ENCODE measurements at places on chromosomes 12 and 14.

- no peak for DNase-seq
Measured at GRCh38 chr12:53208435-53208834, 1.4 kb upstream of the ITGB7 start.

DNA sequence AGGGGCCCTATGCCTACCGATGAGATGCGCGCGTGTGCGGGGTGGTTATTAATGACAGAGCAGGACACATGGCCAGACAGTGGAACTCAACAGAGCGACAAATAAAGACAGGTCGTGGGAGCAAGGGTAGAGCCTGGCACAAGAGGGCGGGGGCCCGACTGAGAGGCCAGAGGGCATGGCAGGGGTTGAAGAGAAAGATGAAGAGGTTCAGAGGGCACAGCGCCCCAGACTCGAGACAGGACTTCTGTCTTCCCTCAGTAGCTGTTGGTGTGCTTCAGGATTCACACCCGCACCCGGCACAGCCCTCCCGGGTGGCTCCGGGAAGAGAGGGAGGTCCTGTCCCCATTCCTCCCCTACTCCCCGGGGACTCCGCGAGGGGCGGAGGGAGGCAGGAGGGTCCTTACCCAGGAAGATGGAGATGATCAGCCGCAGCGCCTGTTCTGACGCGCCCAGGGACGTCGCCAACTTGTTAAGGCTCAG lies 366 bp downstream of the LPCAT3 start:
- no peak for DNase-seq

DNA sequence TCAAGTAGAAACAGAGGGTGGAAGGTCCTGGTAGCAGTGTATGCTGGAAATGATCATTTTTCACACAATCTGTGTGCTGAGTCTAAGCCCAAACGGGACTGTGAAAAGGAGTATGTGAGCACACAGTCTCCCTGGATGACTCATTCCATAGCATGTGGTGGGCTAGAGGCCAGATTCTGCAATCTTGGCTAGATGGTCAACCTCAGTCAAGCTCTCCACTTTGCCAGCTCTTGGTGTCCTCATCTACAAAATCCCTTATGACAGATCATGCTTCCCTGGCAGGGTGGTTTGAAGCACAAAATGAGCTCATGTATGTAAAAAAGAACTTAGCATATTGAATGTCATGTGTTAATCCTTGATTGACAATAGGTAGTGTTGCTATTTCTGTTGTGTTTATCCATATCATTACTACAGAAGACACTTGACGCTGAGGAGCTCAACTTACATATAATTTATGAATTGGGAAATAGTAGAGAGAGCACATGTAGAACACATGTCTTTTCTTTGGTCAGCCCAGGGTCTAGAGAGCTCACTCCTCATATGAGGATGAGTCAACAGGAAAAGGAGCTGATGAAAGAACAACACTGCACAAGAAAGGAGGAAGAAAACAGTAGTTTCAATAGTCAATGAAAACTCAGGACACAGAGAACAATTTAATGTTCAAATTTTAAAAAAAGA lies 517.5 kb downstream of the BCL11B start:
- DNase-seq: no peak

DNA sequence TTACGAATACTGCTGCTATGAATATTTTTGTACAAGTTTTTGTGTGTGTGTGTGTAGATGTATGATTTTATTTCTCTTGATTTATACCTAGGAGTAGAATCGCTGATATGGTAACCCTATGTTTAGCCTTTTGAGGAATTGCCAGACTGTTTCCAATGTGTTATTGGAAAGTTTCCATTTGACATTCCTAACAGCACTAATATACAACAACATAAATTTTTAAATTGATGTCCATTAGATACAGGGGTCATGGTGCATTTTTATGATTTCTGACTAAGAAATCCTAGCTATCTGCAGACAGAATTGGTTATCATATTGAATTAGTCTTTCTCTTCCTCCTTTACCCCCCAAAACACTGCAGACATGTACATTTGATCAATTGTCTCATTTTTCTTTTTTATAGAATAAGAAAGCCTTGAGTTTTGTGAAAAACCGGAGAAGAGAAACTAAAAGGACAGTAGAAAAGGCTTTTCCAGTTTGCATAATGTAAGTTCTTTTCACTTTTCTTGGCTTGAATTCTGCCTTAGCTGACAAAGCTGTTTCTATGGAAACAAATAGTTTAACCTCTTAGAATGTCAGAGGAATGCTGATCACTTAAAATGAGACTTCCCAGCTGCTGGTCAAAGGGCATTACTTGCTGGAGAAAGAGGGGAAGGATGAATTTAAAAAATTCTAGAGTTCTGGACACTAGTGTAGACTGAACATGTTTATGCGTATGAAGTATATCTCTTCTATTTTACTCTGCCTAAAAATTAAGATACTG lies 28.2 kb downstream of the PALS1 start:
- DNase-seq: no peak

- DNase-seq: no peak
Measured at GRCh38 chr14:71388336-71388735, 481.1 kb downstream of the PCNX1 start.

DNA sequence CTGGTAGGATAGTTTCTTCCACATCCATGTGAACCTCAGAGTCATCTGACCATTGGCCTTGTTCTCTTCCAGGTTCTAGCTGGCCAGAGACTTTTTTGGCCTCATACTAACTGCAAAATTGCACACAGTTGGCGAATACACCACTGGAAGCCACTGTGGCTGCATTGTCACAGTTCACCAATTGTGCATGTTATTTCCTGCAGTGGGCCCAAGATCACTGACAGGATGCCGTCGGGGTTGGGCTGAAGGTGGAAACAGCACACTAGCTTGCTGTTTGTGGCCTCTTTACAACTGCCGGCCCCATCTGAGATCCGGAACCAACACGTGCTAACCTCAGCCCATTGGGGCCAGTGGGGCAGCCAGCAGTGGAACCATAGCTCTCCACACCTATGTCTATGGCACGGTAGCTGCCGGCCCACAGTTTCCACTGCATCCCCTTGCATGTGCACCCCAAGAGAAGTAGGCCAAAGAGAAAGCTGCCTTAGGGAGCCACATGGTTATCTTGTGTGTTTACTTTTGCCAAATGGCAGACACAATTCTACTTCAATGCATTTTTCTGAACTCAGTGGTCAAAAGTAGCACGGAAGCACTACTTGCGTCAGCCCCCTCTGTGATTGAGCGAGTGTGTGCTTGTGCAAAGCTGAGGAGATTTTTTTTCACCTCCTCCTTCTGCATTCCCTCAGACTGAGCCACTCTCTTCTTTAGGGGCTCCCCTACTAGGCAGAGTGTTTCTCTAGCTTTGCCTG lies 464.0 kb downstream of the RAD51B start:
- peak; percentile 64 for DNase-seq

All from GDM1 (cell line).